Stimulated activated CD8-positive, alpha-beta memory T cell treated with anti-CD3 and anti-CD28 coated beads, Interleukin-2, amount 100 ng/mL, for 1 hour (primary cell): ENCODE measurements at places on chromosomes 12 and 14.

GRCh38 chr12:27966870-27967269 is 5.7 kb downstream of the PTHLH start:
- DNase-seq, result no peak

DNA sequence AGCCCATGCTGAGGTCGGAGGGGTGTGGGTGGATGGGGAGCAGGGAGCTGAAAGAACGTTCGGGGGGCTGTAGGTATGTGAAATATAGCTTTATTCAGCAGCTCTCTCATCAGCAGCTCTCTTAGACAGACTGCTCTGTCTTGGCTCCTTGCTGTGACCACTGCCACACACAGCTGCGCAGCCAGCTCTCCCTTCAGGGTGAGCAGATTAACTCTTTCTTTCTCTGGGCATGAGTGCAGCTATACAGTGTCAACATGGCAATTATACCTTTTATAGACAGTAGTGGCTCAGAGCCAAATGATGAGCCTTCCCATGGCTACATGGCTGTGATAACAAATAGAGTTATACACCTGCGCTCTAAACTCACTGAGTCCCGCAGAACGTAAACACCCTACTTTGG is 137.7 kb upstream of the NEDD1 start:
- DNase-seq, result no peak

GRCh38 chr14:48826058-48826457 is 760.1 kb downstream of the RPS29 start:
- no peak for DNase-seq

- DNase-seq, result no peak
These were observed 209.4 kb downstream of the PCNX1 start for GRCh38 chr14:71116568-71117122.

DNA sequence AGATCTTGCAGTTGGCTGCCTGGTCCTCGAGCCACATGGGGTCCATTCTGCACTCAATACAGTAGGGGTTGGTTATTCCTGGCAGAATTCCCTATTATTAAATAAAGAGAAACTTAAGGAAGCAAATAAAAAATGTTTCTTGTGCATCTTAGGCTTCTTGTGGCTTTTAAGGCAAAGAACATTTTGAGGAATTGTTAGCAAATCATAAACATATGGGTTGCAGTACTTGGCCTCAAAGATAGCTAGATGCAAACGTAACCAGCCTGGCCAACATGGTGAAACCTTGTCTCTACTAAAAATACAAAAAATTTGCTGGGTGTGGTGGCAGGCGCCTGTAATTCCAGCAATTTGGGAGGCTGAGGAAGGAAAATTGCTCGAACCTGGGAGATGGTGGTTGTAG is 50.8 kb upstream of the KCNA5 start:
- DNase-seq, result no peak

- no peak for DNase-seq
These were observed 1154.5 kb downstream of the AACS start for GRCh38 chr12:126219654-126220279.

GRCh38 chr14:104281768-104282301 is 143.4 kb downstream of the KIF26A start:
- no peak for DNase-seq

GRCh38 chr12:56897844-56898361 is 36.3 kb downstream of the SDR9C7 start:
- no peak for DNase-seq

DNA sequence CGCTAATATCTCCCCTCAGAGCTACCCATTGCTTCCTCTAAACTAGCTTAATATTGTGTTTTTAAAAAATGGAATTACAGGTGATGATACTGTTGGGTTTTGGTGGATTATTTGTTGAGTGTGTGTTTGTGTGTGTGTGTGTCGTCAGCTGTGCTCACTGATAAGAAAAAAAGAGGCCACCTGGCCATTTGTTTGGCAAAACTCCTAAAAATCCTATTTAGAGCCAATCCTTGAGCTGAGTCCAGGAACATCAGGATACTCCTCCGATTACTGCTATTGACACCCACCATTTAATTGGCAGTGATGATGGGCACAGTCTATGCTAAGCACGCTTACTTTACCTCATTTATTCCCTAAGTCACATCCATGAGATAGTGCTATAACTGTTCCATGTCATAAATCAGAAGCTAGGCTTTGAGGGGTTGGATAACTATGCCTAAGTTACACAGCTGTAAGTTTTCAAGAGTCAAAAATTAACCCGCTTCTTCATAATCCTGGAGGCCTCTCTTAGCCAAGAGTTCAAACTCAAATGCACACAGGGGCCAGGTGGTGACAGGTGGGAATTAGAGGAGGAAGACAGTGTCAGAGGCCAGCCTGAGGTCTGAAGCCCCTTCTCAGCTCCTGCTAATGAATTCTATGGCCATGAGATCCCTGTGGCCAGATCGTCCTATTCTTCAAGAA is 1026.6 kb upstream of the TMEM132C start:
- no peak for DNase-seq

DNA sequence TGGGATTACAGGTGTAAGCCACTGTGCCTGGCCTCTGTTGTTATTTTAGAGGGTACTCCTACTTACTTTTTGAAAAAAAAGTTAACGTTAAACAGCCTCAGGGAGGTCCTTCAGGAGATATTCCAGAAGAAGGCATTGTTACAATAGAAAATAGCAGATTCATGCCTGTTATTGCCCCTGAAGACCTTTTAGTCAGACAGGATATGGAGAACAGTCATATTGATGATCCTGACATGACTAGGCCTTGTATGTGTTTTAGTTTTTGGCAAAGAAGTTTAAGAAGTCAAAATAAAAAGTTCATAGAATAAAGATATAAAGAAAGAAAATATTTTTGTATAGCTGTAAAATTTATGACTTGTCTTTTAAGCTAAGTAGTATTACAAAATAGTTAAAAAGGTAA is 45.3 kb downstream of the WASHC3 start:
- DNase-seq, result no peak

GRCh38 chr12:69655616-69656340 is 43.3 kb downstream of the BEST3 start:
- no peak for DNase-seq

DNA sequence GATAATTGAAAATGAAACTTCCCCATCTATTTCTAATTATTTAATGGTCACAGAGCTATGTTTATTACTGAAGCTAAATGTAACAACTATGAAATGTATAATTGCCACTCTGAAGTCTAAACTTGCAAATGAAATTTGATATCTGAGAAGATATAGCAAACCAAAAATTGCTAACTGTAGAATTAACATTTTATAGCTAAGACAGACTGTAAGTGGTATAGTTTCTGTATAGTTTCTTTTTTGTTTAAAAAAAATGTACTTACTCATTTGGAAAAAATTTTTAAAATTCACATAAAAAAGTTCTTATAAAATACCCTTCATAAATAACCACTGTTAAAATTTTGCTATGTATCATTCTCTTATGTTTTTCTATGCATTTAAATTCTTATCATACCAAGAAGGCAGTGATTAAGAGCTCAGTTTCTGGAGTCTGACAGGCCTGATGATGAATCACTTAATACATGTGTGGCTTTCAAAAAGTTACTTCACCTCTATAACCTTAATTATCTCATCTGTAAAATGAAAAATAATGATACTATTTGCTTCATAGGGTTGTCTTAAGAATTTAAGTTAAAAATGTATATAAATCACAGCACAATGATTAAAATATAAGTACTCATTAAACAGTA is 214.7 kb upstream of the GARIN2 start:
- no peak for DNase-seq

DNA sequence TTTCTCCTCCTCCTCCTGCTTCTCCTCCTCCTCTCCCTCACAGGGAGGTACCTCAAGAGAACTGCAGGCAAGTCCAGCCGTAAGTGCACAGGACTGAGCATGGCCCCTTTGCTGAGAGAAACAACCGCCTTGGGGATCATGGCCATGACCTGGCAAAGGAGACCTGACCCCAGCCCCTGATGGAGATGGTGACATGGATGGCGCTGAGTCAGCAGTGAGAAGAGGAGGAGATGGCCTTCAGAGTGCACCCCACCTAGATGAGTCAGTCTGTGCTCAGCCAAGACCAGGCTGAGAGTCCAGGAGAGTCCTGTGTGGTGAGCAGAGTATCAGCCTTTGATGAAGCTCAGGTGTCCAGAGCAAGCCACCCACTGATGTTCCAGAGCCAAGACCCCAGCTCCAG is 36.4 kb downstream of the MEG3 start:
- DNase-seq, result no peak

DNA sequence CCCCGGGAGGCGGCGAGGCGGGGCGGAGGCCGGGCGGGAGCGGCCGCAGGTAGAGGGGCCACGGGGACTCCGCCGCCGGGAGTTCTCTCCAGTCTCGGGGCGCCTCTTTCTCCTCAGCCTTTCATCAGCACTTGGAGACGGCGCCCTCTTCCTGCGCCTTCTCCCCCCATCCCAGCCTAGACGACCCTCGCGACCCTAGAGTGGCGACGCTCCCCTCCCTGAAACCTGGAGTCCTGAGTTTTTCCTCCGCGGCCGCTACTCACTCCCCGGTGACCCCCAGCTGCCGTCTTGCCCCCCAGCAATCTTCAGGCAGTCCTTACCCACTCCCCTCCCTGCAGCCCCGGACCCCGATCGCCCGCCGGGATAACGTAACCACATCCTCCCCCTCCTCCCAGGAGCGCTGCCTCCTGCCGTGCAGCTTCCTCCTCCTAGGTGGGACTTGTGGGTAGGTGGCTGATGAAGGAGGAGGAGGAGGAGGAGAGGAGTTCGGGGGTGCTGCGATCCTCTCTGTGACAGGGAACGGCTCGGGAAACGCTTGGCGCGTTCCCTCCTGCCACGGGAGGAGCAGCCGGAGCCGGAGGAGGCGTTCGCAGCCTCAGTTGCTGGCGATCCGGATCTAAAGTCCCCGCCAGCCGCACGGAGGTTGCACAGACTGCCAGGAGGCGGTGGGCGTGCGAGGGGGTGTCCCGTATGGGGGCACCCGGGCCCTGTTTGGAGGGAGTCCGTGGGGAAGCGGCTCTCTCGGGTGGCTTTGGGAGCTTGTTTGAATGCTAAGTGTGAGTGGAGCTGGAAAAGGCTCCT is 891 bp downstream of the PLEKHA5 start:
- DNase-seq, result no peak

GRCh38 chr12:113202300-113203075 is 17.0 kb downstream of the RITA1 start:
- DNase-seq, result no peak

GRCh38 chr12:650983-651382 is 12.3 kb downstream of the NINJ2 start:
- no peak for DNase-seq

DNA sequence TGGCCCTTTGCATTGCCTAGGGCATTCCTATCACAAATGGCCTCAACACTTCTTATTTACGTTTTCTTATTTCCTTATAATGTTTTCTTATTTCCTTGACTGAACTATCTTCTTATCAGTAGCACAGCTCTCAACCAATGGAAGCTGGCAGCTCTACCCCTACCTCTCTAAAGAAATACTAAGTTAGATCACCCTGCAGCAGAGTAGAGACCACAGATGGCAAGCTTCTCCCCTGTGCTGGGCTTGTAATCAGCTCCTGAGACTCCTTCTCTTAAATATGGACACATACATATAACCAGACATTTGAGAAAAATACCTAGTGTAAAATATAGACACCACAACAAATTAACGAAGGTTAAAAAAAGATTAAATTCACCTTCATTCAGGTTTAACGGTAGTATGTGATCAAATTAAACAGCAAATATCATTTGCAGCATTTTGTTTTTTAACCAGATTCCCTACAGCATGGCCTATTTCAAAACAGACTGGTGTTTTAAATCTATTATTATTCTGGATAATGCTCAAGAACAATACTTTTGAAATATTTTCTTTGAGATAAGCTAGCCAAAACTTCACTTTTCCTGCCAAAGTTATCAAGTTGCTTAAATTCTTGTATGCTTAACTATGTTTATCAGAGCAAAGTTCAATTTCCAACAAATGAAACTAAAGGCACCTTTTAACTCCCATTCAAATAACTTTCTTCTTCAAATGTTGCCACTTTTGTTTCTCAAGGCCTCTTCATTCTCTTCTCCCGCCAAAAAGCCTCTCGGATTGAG is 54.3 kb downstream of the SLC41A2 start:
- no peak for DNase-seq

GRCh38 chr12:132275110-132275531 is 54.3 kb downstream of the GALNT9 start:
- DNase-seq, result no peak

GRCh38 chr14:54929556-54929955 is 26.9 kb upstream of the GCH1 start:
- no peak for DNase-seq

GRCh38 chr12:98275131-98275475 is 240.3 kb upstream of the TMPO start:
- DNase-seq, result no peak

- DNase-seq, result no peak
These were observed 29.8 kb downstream of the ANKRD9 start for GRCh38 chr14:102479777-102480176.

DNA sequence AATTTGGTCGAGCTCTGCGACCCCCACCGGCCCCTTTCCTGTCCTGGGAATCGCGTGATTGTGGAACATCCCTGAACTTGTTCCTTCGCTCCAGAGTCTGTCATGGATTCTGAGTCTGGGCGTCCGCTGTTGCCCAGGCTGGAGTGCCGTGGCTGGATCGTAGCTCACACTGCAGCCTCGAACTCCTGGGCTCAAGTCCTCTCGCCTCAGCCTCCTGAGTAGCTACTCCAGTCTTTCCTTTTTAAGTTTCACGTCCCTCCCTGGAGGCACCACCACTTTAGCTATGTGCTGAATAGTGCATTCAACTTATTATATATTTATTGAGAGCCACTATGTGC is 698 bp downstream of the ACOT6 start:
- DNase-seq, result no peak

DNA sequence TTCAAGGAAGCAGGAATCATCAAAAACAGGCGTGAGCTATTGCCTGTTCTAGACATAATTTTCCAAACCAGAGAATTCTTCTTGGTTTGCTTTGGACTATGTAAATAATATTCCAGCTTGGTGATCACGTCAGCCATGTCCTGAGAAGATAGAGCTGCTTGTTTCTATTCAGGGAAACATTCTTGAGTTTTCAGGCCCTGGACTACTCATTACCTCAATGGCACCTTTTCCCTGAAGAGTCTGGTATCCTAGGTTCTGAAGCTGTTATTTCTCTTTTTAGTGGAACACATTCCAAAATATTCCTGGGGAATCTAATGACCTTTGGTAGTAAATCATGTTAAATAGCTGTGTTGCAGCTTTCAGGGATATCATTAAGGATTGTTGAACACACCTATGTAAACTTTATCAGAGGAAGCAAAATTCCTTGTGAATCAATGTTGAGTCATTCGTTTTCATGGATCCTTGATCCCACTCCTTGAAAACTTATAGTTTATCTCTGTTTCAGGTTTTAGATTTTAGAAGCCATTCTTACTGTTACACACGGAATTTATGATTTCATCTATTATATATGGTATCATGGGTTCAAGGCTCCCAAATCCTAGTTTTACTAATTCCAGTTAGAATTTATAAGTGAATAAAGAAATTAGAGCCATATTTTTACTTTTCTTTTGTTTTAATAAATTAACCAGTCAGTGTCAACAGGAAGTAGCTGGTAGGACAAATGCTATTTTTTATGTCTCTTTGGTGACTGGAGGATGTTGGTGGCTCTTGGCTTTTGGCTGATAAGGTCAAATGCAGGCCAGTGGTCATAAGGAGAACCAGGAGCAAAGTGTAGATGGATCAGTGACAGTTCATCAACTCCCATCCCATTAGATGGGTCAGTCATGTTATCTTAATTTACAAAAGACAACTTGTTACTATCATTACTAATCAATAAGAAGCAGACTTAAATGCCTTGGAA is 380.1 kb downstream of the ZFP36L1 start:
- no peak for DNase-seq

- DNase-seq, result no peak
These were observed 84.6 kb downstream of the SLC38A6 start for GRCh38 chr14:61065656-61066055.
